ENCODE measurements at places on chromosomes 13 and 19.
A peak's percentile ranks its signal among the peaks of the same experiment; 100 is the strongest.

DNA sequence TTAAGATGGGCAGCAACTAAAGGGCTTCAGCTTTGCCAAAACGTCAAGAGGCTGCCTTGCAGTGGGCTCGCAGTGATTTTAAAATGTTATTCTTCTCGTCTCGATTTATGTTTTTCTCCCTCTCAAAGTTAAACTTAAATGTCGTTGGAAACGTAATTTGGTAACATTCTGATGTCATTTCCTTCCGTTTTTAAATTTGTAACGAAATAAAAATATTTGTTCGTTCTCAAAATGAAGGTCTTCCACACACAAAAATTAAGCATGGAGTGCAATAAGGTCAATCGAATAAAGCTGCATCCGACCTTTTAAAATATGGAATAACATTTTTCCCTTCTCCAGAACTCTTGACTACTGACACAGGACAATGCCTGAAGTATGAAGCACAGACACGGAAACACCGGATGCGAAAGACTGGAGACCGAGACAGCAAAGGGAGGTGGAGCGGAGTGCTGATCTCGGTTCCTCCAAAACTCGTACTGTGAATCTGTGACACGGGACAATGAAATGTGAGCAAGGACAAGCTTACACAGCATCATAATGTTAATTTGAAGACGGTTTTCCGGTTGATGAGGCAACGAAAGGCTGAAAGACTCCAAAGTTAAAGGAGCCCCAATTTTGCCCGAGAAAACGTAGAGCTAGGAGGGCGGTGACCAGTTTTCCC, 850 bp downstream of the MTMR6 start:
- peak; percentile 61 for DNase-seq

DNA sequence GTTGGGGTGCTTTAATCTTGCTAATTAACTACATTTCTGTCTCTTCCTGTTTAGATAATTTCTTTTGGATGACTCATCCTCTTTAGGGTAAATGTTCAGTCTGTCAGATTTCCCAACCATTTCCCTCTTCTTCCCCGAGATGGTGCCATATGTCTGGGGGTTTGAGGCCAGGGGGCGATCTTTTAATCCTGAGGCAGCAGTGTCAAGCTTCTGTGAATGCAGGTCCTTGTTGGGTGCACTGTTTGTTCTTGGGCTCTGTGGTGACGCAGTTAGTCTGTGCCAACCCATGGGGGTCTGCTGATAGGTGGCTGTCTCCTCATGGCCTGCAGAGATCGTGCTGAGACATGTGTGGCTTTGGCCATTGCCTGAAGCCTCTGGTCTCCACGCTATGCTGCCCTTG, 420.4 kb downstream of the NDFIP2 start:
- DNase-seq, result peak; percentile 28

- DNase-seq, result no peak
Measured at GRCh38 chr19:17118957-17119356, 43.4 kb downstream of the MYO9B start.

DNA sequence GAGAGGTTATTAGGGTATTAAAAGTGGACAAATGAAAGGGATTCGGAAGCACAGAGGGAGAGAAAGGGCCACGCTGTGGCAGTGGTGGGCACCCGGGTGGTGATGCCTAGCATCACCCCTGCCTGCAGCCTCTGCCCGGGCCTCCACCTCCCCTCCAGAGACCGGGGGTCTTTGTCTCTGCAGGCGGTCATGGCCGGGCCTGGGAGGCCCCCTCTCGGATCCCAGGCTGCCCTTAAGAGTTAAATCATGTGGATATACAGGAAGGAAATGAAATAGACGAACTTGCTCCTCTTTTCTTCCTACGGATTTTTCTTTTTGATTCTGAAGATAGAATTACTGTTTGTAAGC, 319.6 kb downstream of the ZNF536 start:
- DNase-seq, result no peak

DNA sequence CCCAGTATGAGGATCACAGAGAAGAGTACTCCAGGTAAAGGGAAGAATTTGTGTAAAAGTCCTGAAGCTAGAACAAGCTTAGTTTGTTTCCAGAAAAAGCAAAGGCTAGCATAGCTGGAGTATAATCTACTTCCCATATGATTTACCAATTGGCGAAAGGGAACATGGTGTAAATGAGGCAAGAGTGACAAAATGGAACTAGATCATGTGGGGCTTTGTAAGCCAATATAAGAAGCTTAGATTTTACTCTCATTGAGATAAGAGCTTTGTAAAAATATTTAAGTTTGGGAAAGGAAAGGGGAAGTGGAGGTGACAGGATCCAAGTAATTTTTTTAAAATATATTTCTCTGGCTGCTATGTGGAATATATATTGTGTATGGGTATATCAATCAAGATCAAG, 234.9 kb downstream of the KCTD12 start:
- DNase-seq, result no peak

- no peak for DNase-seq
Measured at GRCh38 chr13:51303063-51303552, 36.4 kb upstream of the SERPINE3 start.

- peak; percentile 32 for DNase-seq
Measured at GRCh38 chr19:11338569-11339253, 746 bp downstream of the RAB3D start.

- DNase-seq, result peak; percentile 79
Measured at GRCh38 chr19:1455336-1456120, 5.6 kb downstream of the APC2 start.

DNA sequence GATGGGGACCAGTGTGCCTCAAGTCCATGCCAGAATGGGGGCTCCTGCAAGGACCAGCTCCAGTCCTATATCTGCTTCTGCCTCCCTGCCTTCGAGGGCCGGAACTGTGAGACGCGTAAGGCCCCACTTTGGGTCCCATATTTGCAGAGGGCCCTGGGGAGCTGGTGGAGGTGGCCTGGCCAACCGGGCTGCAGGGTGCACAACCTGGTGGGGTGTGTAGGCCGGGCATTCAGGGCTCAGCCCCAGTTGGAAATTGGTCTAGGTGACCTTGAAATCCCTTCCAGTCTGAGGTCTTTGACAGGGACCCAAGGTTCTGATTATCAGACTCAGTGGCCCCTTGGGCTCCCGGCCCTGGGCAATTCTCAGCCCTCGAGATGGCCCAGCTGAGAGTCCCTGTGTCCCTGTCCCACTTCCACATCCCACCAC, 8.3 kb downstream of the F7 start:
- no peak for DNase-seq

- no peak for DNase-seq
Measured at GRCh38 chr13:27083183-27083582, 88.4 kb downstream of the USP12 start.

- DNase-seq, result peak; percentile 46
Measured at GRCh38 chr13:29888306-29888705, 37.9 kb upstream of the UBL3 start.

GRCh38 chr19:51070334-51071094, 5.6 kb upstream of the KLK13 start:
- DNase-seq, result no peak

DNA sequence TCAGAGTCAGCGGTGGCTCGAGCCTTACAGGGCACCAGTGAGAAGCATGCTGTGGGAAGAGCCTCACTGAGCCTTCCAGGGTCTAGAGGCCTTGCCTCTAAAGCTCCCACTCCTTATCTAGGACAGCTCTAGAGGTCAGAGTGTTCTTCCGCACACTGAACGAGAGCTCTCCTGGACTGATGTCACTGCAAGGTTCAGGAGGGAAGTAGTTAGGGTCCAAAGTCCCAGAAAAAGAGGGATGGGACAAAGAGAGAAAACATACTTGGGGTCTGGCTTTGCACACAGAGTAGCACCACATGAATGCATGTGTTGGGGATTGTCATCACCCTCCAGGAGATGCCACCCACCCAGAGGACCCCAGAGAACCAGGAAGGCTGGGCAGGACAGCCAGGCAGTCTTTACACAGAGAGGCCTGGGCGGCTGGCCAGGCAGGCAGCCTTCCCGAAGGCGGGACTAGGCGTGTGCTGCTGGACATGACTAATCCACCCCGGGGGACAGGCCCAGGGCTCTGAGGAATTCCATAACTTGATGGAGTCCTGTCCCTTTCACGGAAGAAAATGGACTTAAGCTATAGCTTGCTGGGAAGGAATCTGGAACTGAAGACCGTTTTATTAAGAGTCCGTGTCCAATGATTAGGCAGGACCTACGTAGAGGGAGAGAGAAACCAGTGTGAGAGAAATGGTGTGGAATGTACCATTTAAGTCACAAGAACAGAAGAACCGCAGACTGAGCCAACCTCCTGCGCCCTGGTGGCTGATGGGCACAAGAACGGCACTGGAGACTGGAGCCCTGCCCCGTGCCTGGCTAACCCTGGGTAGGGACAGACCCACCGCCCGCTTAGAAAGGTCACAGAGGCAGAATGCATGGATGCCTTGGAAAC, 16.6 kb upstream of the EPHX3 start:
- DNase-seq, result peak; percentile 96

DNA sequence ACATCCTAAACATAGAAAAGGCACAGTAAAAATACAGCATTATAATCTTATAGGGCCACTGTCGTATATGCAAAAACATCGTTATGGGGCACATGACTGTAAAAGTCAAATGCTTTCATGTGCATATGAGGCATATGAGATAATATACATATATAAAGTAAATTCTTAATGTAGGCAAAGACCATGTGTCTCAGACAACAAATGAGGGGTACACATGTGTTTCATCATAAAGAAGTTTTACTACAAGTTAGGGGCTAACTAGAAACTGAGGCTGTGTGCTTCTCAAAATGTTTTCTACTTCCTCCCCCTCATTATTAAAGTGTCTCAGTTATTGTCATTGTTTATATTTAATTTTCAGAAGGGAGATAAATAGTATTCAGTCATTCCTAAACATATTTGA, 309.6 kb downstream of the SHISA2 start:
- no peak for DNase-seq

- DNase-seq, result peak; percentile 77
Measured at GRCh38 chr13:24511019-24511815, 1.4 kb downstream of the PARP4 start.

- DNase-seq, result peak; percentile 94
Measured at GRCh38 chr19:57279418-57280164, 694 bp upstream of the ZNF460 start.

- no peak for DNase-seq
Measured at GRCh38 chr19:4622695-4623421, 16.5 kb upstream of the TNFAIP8L1 start.

DNA sequence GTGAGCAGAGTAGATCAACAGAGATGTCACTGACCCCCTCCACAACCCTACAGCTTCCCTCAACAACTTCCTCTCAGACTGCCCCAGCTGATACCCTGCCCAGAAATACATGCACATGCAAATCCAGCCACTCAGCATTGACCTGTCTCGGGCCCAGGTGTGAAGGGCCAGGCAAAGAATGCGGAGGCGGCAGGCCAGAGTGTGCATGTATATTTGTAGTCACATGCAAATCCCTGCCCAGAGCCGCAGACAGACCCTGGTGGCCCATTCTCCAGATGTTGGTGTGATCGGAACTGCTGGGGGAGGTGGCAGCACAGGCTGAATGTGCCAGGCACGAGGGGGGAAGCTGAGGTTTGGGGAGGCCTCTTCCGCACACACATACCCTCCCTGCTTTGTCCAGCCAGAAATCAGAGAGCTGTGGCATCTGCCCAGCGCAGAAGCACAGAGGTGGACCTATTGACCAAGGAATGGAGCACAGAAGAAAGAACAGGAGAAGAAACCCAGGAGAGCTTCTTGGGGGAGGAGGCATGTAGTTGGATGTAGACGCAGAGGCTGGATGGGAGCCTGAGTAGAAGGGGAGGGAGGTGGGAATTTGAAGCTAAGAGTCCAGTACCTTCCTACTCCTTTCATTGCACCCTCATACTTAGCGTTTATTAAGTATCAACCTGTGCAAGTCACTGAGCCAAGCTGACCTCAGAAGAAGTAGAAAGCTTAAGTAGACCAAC, 14.4 kb downstream of the MEF2B start:
- no peak for DNase-seq

DNA sequence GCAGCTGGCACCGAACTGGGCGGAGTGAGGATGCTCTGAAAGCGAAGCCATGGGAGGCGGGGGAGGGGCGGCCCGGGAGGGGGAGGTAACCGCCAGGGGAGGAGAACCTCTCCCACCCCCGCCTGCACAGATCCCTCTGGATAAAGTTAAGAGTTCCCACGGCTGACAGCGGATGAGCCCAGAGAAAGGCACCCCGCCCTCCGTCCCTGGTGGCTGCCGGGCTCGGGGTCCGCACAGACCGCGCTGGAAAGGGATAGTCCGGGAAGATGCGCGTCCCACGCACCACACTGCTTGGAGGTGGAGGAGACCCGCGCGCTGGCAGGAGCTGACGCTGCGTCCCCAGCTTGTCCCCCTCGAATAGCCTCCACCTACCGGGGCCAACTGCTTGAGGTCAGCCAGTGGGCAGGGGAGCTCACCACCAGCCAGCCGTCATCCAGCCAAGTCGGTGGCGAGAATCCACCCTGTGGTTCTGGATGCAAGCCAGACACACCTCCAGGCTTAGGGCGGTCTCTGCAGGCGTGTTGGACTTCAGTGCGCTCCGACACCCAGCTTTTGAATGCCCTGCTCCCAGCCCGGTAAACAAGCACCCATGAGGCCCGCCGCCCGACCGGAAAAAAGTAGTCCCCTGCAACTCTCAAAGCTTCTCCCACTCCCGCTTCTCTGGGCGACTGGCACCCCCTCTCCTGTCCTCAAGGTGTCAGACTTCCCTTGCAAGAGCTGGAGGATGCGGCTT, at the start of gene TRPC4:
TSS of gene TRPC4 (minus strand) at position 17 of the 733 bp plus-strand sequence. CDS start 86,439 bp downstream, outside the sequence.
- peak; percentile 78 for DNase-seq

DNA sequence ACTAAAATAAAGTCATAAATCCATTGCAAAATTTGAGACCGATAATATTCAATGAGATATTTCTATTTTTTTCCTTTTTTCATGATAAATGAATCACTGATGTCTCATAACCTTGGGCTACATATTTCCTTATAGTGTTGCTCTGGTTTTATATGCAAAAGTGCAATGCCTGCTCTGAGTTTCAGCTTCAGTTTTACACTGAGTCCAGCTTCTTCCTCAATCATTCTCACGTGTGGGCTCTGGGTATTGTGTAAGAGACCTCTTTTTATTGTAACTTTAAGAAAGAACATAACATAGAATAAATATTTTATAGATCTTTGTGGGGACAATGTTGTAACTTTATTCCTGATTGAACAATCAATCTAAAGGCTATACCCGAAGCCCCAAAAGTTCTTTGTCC, 280.2 kb upstream of the EDNRB start:
- peak; percentile 10 for DNase-seq

- DNase-seq, result peak; percentile 62
Measured at GRCh38 chr13:66673401-66673800, 556.7 kb downstream of the PCDH9 start.

DNA sequence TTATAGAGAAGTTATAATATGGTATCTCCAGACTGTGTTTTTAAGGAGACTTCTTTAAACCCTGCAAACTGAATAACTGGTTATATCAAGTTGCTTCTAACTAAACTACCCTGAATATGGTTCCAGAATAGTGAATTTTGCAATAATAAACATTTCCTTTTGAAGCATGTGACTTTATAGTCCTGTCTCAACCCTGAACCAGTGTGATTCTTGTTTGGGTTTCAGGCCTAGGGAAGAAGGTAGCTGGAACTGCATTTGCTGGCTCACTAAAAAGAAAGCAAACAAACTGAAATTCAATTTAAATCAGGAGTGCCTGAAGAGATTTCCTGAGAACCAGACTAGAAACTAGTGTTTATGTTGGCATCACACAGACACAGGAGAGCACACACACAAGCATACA, 4.9 kb downstream of the ARHGEF7 start:
- no peak for DNase-seq

- no peak for DNase-seq
Measured at GRCh38 chr13:33775339-33776108, 42.4 kb upstream of the RFC3 start.
